ENCODE measurements at places on chromosomes 13 and 19. TPM values are rescaled to one million over a fixed set of nuclear protein-coding genes. Genes with fewer than 3 reads are reported as not detected.

KLK3 gene
- not detected for total RNA-seq

SELENOV gene
- total RNA-seq = 27.2 TPM

SUPT5H gene
- 92.4 TPM for total RNA-seq

ZNF560 gene
- not detected for total RNA-seq

KLK15 gene
- total RNA-seq = not detected

ZNF575 gene
- total RNA-seq = not detected

FCER2 gene
- not detected for total RNA-seq

FOXO1 gene
- total RNA-seq = 0.17 TPM

ZSCAN5A gene
- 17.6 TPM for total RNA-seq

DNA sequence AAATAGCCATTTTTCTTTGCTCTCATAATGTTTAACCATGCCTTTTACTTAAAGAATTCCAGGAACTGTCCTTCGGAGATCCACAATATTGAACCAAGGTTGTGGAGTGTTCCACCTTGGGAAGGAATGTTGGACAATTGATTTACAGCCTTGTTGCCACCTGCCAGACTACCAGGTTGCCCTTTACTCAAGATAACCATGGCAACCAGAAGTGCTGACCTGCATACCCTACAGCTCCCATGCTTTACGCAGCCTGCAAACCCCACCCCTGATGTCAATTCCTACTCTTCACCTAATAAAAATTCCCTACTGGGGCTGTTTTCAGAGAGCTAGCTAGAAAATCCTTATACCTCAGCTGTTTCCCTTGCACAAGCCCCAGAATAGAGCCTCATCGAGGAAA, 151.0 kb upstream of the RXFP2 start:
- no peak for DNase-seq

DNA sequence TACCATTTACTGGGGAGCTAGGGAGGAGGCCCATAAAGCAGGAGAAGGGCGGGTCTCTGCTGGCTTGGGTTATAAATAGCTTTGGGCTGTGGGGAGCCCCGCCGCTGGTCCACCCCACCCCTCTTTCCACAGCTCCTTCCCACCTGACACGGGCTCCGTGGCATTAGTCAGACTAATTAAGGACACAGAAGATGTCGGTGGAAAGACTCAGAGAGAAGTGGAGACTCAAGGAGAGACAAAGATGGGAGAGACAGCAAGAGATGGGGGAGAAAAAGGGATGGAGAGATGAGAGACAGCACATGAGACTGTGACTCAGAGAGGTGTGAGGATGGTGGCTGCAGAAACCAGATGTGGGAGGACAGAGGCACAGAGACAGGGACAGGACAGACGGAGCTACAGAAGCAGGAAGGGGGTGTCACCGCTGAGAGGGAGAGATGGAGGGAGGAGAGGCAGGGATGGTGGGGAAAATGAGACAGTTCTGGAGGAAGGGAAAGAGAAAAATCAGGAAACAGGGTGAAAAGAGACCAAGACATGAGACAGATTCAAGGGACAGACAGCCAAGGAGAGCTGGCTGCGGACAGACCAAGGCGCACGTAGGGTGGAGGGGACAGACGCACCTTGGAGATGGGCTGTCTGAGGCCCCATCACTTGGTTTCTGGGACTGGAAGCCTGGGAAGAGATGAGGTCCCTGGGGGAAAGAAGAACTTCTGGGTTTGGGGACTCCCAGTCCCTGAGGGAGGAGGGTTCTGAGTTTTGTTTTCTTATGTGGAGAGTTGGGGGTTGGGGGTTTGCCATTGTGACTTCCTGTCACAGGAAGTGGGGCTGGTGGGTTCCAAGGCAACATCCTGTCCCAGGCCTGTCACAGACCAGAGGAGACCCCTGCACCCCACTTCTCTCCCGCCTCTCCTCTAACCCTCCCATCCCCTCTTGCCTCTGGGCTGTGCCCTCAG, 4.1 kb downstream of the ARHGEF1 start:
- DNase-seq = no peak

DNA sequence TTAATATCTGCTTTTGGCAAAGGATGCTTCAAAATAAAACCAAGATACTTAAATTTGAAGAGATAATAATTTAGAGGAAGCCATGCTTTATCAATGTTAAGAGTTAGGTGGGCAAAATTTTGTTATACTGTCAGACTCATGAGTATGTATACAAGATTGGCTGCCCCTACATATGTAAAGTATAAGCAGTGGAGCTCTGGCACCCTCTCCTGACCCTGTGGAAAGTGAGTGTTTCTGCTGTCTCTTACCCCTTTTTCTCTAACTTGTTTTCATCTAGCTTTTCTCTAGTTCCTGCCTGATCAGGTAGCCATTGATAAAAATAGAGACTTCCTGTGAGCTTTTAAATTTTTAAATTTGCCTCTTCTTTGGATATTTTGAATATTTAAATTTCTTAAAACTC, 710.9 kb upstream of the SPRY2 start:
- no peak for DNase-seq

DNA sequence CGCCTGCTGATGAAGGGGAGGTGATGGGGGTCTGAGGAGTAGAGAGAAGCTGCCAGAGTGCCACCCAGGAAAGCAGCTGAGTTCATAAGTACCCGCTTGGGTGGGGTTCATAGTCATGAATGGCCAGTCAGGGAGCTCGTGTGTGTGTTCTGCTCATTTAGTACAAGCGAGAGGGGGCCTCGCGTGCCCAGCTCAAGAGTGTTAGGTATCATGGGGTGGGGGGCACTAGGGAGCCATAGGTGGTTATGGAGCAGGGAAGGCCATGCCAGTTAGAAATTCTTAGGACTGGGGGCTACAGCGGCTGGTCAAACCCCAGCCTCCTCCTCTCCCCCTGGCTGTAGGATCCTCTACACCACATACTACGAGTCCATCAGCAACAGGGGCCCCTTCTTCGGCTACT, 46.8 kb downstream of the CD320 start:
- DNase-seq = no peak

- DNase-seq = peak; percentile 87
These were observed 12.9 kb upstream of the ZNF564 start for GRCh38 chr19:12564016-12564664.

- DNase-seq = no peak
These were observed 1.8 kb downstream of the ZC3H13 start for GRCh38 chr13:46050771-46051170.

- no peak for DNase-seq
These were observed 25.5 kb upstream of the ATP12A start for GRCh38 chr13:24654741-24655140.

- DNase-seq = no peak
These were observed 36.7 kb upstream of the UBL3 start for GRCh38 chr13:29887030-29887557.

DNA sequence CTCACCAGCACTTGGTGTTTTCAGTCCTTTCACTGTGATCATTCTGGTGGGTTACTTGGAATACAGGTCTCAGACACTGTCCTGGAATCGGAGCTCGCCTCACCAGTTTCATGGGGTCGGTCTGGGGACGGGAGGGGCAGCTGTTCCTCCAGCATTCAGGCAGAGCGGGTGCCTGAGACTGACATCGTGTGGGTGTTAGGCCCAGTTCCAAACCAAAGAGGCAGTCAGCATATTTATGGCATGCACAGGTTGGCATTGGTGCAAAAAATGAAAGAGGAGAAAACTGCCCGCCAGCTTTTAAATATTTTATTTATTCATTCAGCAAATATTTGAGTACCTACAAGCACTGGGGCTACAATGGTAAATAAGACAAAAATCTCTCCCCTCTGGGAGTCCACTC, 20.1 kb downstream of the PLEKHF1 start:
- no peak for DNase-seq

GRCh38 chr13:26019881-26020870, 31.6 kb downstream of the SHISA2 start:
- no peak for DNase-seq

- no peak for DNase-seq
These were observed 13.7 kb downstream of the EPHX3 start for GRCh38 chr19:15218501-15218900.

- DNase-seq = no peak
These were observed 32.3 kb downstream of the TMPRSS9 start for GRCh38 chr19:2392366-2392765.

DNA sequence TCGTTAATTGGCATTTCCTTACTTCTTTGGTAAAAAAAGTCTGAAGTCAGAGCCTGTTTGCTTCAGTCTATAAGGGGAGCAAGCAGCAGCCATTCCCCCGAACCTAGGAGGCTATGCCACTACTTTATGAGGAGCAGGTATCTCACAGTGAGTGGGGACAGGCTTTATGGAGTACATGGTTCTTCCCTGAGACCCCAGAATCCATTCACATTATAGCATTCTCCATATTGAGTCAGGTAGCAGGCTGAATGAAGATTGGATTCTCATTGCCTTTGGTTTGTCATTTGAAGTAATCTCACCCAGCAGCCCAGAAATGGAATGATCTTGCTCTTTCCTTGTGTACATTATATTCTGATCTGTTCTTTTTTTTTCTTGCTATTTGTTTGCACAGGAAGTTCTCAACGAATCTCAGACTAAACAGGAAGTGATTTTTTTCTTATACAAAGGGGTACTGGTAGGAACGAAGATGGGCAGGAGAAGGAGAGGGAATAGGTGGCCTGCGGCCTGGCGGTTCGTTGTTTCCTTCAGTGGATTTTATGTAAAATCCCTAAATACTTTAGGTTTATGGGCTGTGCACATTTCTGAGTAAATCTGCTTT, 74.4 kb downstream of the ARHGAP35 start:
- DNase-seq = no peak

DNA sequence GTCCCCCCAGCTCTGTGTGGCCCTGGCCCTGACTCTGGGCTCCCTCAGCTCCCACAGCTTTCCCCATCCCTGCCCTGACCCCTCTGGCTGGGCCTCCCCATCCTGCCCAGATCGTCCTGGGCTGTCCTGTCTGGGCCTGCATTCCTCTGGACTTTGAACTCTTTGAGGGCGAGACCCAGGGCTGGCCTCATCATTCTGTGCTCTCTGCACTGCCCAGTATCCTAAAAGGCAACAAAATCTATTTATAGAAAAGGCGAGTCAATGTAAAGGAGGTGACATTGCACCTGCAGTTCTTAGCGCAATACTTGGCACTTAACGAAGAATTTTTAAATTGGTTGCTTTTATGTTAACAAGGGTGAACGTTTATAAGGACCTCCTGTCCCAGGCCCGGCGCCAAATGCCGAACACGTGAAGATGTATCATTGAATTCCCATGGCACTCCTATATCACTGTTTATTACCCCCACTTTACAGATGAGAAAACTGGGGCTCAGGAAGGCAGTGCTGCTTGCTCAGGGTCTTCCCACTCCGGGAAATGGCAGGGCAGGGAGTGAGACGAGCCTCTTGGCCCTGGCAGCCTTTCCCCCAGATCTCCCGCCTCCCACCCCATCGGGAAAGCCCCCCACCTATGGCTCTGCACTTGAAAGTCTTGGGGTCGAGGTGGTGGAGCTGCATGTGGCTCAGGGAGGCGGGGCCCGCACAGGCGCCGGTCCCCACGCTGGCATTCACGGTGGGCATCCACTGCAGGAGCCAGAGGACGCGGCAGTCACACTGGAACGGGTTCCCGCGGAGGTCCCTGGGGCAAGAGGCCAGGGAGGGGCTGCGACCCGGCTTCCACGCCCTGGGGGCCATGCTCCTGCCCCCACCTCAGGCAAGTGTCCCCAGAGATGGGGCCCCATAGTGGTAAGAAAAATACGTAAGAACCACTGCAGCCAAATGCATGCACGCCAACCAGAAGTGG, 3.8 kb downstream of the LGI4 start:
- no peak for DNase-seq

DNA sequence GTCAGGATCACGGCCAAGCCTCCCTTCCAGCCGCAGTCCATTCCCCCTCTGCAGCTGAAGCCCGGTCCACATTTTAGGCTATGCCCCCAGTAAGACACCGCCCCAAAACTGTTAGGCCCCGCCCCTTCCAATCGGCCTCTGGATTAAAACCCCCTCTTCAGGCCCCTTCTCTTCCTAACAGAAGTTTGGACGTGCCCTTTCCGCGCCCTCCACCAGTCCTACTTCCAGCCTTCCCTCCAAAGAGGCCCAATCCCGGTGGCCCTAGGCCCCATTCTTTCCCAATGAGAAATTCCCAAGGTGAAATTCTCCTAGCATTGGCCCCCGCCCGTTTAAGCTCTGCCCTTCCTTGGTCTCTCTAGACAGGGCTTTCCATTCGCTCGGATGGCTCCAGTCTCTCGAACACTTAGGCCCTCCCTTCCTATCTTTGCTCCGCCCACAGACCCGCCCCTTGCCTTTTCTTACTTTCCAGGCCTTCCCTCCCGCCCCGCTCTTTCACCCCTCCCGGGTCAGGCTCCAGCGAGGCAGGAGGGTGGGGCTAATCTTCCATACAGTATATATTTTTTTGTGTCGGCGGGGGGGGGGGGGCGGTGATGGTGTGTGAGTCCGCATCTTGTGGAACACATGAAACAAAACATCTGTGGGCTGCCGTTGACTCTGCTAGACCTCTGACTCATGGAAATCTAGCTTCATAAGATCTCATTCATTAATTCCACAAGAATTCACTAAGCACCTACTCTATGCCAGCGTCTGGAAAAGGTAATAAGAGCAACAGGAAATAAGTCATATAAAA, 13.6 kb downstream of the LTBP4 start:
- DNase-seq = no peak

DNA sequence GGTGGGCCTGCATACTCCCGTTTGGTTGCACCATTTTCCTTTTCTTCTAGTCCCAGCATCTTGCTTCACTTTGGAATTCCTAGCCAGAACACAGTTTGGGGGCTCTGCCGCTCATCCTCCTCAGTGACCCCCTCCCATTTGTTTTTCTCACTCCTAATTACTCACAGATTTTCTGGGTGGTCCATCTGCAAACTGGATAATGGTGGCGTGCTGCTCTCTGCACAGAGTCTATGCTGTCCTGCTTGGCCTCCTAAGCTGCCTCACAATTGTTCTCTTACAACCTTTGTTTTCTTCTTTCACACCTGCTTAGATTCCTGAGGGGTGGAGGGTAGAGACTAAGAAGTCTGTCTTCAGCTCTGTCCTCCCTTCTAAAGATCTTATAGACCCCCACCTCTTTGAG, 80.8 kb downstream of the SHISA2 start:
- no peak for DNase-seq

DNA sequence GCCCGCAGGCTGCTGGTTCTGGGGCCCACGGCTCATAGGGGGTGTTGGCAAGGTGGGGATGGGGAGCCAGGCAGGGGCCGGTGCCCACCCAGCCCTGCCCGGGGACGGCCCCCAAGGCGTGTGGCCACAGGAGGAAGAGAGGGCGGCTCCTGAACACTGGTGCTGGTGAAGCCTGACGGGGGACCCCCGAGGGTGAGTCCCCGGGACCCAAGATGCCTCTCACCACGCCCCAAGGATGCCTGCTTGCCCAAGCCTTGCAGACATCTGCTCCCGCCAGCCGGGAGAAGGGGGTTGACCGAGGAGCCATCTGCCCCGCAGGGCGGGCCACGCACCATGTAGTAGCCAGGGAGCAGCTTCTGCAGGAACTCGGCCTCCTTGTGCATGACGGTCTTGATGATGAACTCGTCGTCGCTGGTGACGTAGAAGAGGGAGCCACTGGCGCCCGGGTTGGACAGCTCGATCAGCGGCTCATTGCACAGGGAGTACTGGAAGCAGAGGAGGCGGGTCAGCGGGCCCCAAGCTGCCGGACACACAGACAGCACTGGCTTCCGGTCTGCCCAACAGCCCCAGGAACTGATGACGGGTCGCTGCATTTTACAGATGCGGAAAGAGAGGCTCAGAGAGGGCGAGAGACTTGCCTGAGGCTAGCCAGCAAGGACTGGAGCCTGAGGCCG, 29.6 kb upstream of the CACTIN start:
- DNase-seq = no peak

GRCh38 chr19:2149980-2150793, 1.2 kb downstream of the AP3D1 start:
- DNase-seq = no peak
